ENCODE measurements at places on chromosomes 3 and 15. TPM values are rescaled to one million over a fixed set of nuclear protein-coding genes. Genes with fewer than 3 reads are reported as not detected.

GRCh38 chr3:40584625-40585189 lies 59.9 kb downstream of the ZNF621 start:
- peak; percentile 90 for DNase-seq

DNA sequence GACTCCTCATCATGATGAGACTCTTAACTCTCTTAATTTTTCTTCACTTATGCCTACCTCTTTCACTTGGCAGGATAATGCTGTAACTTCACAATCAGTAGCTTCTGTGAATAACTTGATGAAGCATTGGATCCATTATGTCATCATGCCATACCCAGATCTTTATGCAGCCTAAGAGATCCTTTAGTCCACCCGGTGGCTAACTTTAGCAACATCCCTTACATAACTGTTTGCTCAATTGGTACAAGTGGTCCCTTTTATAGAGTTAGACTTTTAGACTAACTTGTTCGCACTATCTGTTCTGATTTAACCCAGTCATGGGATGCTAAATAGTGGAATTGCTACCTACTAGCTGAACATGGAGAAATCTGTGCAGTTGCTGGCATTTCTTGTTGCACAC lies 184.5 kb downstream of the USP13 start:
- no peak for DNase-seq

GRCh38 chr15:62549345-62549970 lies 384.4 kb upstream of the C2CD4B start:
- no peak for DNase-seq

DNA sequence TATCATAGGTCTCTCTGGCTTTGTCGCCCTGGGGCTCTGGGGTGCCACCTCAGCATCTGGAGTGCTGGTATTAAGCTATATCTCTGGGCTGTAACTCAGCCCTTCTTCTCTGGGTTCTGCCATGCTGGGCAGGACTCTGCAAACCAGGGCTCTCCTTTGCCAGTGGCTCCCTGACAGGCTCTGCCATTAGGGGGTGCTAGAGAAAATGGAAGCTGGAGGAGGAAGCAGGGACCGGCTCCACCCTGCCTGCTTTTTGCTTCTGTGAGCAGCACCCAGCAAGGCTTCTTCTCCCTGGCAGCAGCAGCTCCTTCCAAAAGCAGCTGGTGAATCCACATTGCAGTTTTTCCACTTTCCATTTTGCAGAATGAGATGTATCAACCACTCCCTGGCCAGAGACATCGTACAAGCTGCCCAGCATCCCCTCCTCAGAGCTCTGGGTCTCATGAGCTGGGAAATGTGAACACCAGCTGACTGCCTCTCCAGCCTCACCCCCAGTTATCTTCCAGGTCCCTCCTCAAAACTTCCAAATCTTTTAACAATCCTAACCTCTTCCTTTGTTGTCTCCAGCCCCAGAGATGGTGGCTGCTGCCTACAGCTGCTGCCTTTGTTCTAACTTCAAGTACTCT lies 165.0 kb downstream of the ABHD5 start:
- no peak for DNase-seq

GRCh38 chr3:4421121-4421520 lies 45.9 kb downstream of the SUMF1 start:
- DNase-seq, result no peak

- DNase-seq, result no peak
Observed at GRCh38 chr3:156675830-156676767, 1.7 kb downstream of the TIPARP start.

DNA sequence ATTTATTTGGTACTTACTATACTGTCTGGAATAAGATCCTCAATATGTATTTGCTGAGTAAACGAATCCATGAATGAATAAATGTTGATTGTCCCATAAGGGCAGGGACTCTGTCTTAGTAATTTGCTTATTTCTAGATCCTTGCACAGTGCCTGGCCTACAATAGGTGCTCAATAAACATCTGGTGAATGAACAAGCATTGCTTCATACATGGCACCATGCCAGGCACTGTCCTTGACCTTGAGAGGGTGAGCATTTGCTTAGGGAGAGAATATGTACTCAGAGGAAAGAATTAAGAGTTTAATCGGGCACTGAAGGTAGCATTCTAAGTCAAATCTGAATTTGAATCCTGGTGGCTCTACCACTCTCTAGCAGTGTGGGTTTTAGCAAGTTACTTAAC lies 282.1 kb downstream of the THSD4 start:
- no peak for DNase-seq

DNA sequence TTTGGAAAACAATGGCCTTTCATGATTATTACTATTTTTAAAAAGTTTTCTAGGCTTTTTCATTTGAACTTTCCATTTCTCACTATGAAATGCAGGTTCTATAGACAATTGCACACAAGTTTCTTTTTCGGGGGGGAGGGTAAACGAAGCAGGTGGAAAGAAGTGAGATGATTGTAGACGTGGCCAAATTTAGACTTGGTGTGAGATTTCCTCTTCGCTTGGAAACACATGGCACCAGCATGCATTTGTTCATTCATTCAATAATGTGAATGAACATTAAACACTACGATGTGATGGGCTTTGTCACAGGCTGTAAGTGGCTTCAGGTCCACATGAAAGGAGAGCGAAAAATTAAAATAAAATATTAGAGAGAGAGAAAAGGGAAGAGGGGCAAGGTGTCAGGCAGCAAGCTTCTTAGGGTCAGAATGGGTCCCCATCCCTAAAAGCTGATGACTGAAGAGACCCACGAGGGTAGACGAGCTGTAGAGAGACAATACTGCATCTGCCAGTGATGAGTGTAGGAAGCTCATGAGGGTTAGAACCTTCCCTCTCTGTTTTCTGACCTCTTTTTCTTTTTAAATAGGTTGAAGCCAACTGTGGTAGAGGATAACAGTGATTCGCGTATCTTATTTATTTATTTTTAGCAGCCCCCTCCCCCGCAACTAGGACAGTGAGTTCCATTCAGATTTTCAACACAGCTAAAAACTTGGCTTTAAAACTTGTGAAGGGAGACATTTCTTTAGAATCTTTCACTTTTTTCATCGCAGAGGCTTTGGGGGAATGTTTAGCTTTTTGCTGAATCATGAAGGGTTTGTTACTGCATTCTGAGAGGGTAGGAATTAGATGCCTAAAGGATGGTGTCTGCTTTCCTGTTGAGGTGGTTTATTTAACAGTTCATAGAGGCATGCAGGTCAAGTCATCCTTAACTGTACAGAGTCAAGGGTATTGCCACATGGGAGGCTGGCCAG lies 36.2 kb downstream of the GAP43 start:
- DNase-seq, result no peak

DNA sequence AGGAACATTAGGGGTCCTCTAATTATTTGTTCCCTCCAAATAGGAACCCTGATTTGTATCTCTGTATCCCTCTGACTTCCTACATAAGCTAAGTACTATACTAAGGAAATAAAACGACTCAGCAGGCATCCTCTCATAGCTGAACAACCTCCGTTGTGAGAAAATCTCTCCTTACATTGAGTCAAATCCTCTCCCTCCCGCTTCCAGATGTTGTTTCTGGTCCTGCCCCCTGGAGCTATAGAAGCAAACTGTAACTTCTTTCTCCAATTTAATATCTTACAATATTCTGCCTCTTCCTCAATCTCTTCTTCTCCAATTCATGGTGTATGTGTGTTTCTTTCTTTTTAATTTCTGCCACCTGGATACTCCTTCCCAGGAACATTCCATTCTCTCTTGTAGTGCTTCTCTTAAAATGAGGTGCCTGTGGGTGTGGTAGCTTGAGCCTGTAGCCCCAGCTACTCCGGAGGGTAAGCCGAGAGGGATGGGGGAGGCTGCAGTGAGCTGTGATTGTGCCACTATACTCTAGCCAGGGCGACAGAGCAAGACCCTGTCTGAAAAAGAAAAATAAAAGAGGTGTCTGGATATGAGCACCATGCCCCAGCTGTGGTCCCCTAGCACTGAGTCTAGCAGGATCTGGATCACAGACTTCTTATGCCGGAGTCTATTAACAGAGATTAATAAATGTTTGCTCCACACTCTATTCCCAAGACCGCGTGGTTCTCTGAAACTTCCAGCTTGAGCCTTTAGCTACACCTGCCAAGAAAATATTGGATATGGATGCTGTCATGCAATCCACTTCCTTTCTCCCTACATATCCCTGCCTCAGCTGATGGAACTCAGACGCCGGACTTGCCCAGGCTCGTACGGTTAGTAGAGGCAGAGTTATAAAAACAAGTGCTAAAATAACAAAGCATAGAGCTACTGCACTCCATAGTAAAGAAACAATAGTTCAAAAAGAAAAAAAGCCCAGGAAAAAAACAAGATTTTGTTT lies 42.9 kb upstream of the NEO1 start:
- DNase-seq, result peak; percentile 47

DNA sequence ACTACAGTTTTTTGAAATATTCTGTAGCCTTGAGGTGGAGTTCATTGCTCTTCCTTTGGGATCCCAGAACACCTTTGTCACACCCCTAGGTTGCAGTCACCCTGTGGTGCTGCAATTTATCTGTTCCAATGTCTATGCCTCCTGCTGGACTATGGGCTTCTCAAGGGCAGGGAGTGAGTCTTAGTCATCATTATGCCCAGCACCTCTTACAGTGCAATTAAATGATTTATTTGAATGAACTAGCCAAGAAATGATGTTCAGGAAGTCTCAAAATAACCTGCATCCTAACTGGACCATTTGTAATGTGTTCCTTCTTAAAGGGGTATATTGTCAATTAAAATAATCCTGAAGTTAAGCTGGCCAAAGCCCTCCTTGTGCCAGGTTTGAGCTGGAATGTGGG lies 28.5 kb downstream of the SHC4 start:
- no peak for DNase-seq

DNA sequence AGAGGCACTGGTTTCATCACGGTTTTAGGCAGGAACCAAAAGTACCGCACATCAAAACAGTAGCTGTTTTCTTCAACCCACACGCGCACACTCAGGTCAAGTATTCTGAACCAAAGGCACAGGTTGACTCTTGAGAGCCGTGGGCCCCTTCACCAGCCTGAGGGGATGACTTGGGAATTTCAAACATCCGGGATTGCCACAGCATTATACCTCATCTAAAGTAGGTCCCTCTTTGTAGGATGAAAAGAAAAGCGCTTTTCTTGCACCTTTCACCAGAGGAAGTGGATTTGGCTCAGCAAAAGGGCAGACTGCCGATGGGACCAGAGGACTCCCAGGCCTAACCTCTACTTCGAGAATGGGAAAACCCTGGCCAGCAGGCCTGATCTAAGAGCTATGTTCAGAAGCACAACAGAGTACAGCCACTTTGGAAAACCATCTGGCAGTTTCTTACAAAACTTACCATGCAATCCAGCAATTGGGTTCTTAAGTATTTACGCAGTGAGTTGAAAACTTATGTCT lies 88.2 kb upstream of the PROK2 start:
- DNase-seq, result no peak

DNA sequence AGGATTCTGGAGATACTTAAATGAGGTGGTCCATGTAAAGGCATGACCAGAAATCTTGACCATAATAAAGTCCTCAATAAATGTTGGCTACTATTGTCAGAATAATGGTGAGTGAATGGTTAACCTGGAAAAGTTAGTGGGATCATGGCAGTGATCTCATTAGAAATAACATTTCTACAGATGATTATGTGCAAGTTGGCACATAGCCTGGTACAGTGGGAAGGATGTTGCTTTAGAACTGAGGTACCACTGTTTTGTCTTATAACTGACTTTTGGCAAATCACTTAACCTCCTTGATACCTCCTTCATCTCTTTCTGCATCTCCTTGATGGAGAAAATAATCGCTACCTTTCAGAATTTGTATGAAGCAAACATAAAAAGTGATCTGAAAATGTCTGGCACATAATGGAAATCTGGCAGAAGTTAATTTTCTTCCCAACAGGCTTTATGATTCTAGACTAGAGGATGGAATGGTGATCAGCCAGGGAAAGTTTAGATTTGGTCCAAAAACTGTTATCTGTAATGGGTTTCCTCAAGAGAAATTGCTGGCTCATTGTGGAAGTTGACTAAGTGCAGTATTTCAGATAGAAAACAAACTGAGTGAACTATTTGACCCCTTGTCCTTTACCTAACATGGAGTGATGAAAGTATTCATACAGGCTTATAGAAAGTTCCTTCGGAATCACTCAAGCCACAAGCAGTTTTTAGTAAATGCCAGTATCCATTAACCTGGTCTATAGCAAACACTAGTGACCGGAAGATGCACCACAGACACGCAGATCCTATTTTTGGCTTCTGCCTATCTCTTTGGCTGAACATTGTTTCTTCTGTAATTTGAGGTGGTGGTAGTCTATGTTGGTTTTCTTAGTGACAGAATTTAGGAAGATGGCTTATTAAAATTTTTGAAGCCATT lies 449.6 kb upstream of the TGFBR2 start:
- no peak for DNase-seq

DNA sequence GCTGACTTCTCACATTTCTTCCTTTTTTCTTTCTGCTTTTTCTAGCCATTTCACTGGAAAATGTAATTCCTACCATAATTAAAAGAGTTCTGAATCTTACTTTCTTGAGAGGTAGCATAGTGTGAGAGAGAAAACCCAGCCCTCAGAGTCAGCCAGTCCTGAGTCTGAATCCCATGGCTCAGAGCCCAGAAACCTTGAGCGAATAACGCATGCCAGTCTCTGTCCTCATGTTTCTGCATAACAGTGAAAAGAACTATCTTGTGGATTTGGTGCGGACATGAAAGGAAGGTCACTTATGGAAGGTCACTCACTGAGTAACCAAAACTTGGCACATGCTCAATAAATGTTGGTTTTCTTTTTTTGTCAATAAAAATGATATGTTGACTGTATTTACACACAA lies 29.3 kb upstream of the SLCO3A1 start:
- DNase-seq, result no peak

DNA sequence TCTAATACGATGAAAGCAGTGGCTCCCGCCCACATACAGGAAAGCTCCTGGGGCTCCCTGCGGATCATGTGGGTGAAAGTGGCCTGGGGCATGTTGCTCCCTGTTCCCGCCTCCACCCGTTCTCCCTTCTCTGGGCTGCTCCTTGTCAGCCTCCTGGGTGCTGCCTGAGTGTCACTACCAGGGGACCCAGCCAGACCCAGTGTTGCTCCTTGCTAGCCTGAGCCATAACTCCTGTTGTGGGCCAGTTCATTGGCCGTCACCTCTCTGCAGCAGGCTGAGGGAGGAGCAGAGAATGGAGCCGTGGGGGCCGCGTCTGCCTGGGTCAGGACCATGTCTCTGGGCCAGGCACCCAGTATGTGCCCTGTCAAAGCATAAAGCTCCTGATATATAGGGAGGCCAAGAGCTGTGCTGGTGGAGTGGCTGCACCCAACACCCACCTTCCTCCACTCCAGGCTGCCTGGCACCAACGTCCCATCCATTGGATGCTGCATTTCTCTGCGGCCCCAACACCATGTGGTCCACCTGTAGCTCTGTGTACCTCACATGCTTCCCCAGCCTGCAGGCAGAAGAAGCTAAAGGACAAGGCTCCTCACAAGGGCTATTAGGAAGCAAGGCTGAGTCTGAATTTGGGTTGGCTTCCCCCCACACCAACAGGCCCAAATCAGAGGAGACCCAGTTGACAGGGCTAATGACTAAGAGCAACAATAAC lies 40.5 kb downstream of the KLF13 start:
- no peak for DNase-seq

The C3orf20 gene
- 0.16 TPM for total RNA-seq

The MOBP gene
- total RNA-seq, result under 0.01 TPM

The EPB42 gene
- not detected for total RNA-seq

The MKRN3 gene
- total RNA-seq, result 0.16 TPM

The TRPM1 gene
- not detected for total RNA-seq
